ENCODE measurements at places on chromosomes 3 and 15. TPM values are rescaled to one million over a fixed set of nuclear protein-coding genes. Genes with fewer than 3 reads are reported as not detected.

Gene LDHAL6B
- total RNA-seq, result not detected

Gene PRC1
- total RNA-seq, result 208 TPM

Gene QTRT2
- 15.6 TPM for total RNA-seq

Gene TTC21A
- total RNA-seq, result 0.56 TPM

Gene NAA50
- 125 TPM for total RNA-seq

Gene GOLGA8T
- not detected for total RNA-seq

Gene PRR20G
- total RNA-seq, result not detected

Gene ACAN
- 0.54 TPM for total RNA-seq

Gene RNU5B-1
- not detected for total RNA-seq

Gene SERPINI2
- total RNA-seq, result not detected

Gene PIGZ
- total RNA-seq, result under 0.01 TPM

Gene OXNAD1
- 11.1 TPM for total RNA-seq

Gene DCUN1D1
- total RNA-seq, result 48.9 TPM

Gene CCR3
- total RNA-seq, result not detected

Gene ARL6
- total RNA-seq, result 11.7 TPM

Gene MYZAP
- not detected for total RNA-seq

Gene CHST2
- 1.1 TPM for total RNA-seq

Gene GUCA1C
- not detected for total RNA-seq

Gene GRK7
- not detected for total RNA-seq

Gene GPR171
- total RNA-seq, result not detected

Gene CTDSPL
- total RNA-seq, result 33.3 TPM

Gene ACTRT3
- 2.5 TPM for total RNA-seq

Gene NEIL1
- total RNA-seq, result 0.56 TPM

Gene GREM1
- total RNA-seq, result 848 TPM

Gene GRAMD1C
- 5.0 TPM for total RNA-seq

Gene INSYN1
- 0.18 TPM for total RNA-seq

Gene TM4SF4
- 1.6 TPM for total RNA-seq

Gene VEPH1
- total RNA-seq, result 130 TPM

Gene PCOLCE2
- total RNA-seq, result 0.56 TPM

Gene UTS2B
- total RNA-seq, result 0.72 TPM

Gene MLF1
- 5.2 TPM for total RNA-seq

Gene ISG20
- 0.72 TPM for total RNA-seq

Gene ABI3BP
- total RNA-seq, result 4.2 TPM

Gene SPG21
- total RNA-seq, result 65.3 TPM

Gene MYRIP
- total RNA-seq, result not detected

Gene FILIP1L
- total RNA-seq, result 19.9 TPM

Gene ZNF620
- total RNA-seq, result 0.72 TPM

Gene C3orf22
- total RNA-seq, result not detected

Gene TRIM71
- total RNA-seq, result not detected

Gene SERINC4
- total RNA-seq, result not detected

Gene DPPA2
- total RNA-seq, result not detected

Gene PRSS50
- not detected for total RNA-seq

Measured in IMR-90 (cell line).